ENCODE measurements at places on chromosomes 5 and 9.

DNA sequence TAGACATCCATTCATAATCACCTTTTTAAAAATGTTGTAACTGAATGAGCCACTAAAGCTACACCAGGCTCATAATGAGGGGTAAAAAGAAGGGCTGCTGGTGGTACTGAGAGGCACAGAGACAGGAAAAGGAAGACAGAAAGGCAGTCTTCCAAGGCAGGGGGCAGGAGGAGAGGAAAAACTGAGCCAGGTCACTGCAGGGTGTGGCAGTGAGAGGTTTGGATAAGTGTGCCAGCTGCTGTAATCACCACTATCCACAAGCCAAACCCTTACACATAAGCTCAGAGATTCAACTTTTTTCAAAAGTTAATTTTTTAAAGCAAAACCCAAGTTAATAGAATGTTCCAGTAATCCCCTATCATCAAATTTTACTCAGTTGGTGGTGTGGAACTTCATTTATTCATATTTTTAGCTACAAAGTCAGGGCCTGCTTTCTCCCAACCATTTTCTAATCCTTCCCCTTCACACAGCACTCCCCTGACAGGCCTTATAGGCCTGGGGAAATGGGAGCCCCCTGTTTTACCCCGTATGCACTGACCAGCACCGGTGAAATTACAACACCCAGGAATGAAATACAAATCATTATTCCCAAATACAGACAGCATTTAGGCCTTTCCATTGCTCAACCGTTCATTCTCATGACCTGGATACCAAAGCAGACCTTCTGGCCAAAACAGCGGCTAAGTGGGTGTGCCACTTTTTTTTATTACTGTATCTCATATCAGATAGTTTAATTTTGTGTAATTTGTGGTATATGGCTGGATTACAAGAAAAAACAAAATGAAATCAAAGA lies 76.3 kb downstream of the EFNA5 start:
- DNase-seq = no peak

DNA sequence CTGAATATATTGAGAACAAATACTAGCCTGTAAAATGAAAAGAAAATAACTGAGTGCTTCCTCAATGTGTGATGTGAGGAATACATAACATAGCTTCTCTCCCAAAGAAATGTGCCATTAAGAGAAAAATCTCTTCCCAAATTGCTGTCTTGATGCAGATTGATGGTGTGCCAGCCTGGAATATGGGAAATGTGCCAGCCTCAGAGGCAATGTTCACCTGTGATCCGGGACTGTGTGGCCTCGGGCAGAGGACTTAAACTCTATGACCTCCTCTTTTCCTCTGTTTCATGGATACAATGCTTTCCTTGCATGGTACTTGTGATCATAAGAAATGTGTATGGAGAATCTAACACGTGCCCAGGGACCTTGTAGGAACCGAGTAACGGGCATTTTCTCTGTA lies 370.9 kb downstream of the DIRAS2 start:
- no peak for DNase-seq

DNA sequence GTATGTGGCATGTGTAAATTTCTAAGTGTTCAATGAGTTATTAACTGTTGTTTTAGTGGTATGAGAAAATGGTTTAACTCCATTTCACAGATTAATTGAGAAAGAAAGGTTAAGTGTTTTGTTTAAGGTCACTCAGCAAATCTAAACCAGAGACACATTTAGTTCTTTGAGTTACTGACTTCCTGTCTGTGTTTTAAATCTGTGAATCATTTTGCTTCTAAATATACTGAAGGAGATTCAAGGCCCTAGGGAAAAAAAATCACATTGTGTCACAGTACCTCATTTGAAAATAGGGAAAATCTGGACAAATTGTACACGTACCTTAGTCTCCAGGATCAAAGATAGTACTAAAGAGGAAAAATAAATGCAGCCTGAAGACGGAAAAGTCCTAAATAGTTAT lies 368.2 kb downstream of the TMEM161B start:
- DNase-seq = no peak

DNA sequence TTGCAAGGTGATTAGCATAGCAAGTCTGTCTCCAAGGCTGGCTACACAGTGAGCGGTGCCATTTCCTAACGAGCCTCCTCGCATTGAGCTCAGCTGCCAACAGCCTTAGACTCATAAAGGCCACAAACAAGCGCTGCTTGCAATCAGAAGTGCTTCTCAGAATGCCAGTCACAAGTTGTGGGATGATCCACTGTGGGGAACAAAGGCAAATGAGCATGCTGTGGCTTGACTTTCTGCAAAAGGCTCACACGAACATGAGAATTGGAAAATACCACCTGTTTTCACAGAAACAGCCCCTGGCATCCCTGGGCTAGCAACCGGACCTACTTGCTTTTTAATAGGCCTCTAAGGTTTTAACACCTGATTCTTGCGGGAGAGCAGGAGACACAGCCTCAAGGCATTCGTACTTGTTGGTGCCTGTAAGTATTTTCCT lies 215.5 kb downstream of the FANCC start:
- no peak for DNase-seq

DNA sequence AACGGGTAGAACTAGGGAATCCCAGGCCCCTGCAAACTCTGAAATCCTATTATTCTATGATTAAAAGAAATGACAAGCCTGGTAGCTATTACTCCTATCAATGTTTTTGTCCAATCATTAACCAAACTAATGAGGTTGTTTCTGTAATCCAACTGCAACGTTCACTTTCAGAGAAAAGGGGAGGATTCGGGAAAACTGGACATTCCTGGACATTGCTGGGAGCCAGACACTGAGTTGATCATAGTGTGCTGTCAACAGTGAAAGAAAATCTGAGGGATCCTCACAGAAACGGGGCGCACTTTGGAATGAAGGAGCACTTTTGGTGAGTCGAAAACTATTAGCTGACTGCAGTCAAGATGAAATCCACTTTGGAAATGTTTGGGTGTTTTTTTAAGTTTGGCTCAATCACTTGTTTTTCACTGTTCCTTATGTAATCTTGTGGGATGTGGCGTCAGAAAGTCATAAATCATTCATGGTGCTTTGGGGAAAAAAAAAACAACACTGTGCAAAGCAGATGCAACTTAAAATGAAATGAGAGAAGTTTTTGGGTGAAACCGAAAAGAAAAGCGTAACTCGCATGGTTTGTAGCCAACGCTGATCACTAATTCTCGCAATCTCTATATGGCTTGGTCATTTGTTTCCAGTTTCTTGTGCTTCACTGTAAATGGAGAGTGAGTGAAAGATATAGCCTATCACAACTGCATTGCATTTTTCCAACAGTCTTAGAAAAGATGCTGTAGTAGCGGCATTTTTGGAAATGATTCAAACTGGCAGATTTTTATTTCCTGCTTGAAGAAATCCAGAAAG lies 51.2 kb upstream of the ADRA1B start:
- no peak for DNase-seq

DNA sequence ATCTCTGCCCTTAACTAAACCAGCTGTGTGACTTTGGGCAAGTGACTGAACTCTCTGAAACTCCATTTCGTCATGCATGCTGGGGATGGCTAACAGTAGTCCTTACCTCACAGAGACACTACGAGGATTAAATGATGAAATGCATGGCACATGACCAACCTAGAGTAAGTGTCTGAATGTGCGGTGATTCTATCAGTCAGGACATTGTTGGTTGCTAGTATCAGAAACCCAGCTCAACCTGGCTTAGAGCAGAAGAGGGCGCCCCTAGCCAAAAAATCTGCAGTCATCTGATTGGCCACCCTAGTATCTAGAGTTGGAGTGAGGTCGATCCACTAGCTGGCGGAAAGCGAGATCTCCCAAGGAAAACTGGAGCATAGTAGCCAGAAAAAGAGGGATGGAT lies 25.2 kb downstream of the NEURL1B start:
- no peak for DNase-seq

DNA sequence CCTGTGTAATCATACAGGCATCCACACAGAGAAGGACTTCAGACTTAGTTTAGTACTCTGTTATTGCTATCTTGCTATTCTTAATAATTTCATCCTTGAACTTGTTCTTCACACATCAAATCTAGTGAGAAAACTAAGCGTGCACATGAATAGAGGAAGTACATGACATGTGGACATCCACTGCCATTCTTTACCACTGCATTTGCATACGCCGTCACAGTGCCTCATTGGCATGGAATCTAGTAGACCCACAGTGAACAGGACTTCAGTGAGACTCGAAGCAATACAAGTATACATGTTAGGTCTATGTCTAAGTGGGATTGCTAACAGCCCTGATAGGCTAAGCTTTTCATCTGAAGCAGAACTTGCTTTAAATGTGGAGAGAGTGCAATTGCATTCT lies 592.1 kb downstream of the TLE4 start:
- DNase-seq = no peak

- DNase-seq = no peak
Observed at GRCh38 chr5:69024241-69024651, 69.6 kb upstream of the SLC30A5 start.

- DNase-seq = peak; percentile 63
Observed at GRCh38 chr9:79572608-79573411, 1.0 kb downstream of the TLE4 start.

- peak; percentile 85 for DNase-seq
Observed at GRCh38 chr9:83978992-83979811, 813 bp downstream of the HNRNPK start.

DNA sequence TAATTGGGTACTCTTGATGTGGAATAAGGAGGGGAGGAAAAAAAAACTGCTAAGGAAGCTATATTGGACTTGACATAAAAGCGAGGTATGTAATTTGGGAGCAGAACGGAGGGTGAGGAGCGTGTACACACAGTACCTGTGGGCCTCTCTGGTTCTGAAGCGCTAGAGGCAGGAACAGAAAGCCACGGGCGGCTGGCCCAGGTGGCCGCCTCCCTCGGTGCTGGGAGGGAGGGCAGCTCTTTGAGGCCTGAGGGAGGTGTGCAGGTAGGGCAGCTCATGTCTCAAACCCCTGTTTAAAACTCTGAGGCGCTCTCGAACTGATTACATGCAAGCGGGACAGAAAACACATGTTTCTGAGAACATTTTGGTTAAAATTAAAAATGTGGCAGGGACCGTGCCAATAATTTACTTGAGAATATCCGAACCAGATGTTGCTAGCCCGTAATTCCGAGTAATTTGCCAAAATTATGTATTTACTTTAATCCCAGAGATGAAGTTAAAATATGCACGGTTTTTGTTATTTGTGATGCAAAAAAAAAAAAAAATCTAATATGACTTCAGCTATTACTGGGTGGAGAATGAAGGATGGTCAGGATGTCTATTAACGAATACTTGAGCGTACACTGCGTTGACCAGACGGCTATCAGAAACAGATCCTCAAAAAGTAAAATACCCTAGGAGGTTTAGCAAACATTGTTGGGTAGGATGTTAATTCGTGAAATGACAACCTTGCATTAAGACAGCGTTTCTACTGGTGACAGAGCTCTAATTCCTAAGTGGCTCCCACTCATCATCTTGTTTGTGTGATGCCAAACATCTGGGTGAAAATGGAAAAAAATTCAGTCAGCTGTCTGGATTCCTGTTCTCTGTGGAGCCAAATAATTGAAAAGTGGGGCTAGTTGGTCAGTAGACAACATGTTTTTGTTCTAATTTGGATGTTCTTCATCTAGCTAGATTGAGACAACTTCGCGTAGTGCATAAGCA lies 24.4 kb upstream of the STC2 start:
- DNase-seq = no peak
